ENCODE measurements at places on chromosomes 6 and 20.

DNA sequence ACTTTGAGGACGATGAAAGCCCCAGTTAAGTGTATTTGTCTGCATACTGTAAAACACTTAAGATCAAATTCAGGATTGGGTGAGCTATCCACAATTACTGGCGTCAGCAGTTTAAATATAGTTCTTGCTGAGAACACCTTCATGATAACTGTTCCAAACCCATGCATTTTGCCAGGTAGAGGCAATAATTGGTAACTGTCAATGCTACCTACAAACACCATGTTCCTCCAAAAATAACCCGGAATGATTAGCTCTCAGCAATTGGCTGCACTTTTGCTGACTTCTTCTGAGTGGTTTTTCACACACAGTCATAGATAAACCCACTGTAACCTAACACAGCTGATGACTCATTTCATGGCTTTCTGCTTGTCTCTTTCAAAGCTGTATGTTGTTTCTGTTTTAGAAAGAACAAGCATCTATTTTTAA is 1358.6 kb upstream of the GJE1 start:
- DNase-seq, result no peak

GRCh38 chr20:17938871-17939619 is 29.5 kb downstream of the SNX5 start:
- DNase-seq, result no peak

GRCh38 chr6:130202782-130203181 is 20.0 kb downstream of the SAMD3 start:
- DNase-seq, result no peak

DNA sequence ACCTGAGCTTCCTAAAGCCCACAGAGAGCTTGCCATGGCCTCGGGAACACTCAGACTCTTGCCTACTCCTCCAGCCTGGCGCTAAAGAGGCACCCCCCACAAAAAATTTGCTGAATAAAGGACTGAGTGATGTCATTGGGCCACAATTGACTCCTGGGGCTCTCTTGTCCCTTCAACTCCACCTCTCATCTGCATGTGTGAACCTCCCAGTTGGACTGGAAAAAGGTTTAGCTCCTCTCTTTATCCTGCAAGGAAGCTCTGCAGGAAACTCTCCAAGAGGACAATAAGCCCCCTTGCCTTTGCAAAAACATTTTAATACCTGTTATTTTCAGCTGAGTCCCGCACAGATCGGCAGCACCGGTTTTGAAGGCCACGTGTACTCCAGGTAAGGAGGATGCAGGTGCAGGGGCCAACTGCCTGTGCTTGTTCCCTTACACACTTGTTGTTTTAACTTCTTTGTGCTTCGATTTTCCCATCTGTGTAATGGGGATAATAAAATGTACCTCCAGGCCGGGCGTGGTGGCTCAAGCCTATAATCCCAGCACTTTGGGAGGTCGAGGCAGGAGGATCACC is 107.3 kb downstream of the TFAP2C start:
- DNase-seq, result no peak

DNA sequence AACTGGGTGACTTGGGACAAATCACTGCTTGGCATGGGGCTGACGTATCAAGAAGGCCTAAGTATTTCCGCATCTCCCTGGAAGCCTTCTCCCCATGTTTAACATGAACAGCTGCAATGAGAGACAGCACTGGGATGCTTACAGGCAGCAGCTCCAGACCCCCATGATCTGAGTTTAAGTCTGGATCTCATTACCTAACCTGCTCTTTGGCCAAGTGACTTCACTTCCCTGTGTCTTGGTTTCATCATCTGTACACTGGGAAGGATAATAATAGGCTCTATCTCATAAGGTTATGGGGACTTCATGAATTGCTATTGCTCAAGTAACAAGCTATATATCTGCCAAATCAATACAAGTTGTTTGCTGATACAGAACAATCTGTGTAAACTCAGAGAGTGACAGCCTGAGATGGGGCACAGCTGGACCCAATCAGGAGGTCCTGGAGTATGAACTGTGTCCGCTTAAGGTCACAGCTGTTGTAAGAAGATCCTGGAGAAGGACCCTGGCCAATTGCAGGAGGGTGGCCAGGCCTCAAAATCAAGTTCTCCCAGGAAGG is 56.0 kb downstream of the TGM2 start:
- no peak for DNase-seq

DNA sequence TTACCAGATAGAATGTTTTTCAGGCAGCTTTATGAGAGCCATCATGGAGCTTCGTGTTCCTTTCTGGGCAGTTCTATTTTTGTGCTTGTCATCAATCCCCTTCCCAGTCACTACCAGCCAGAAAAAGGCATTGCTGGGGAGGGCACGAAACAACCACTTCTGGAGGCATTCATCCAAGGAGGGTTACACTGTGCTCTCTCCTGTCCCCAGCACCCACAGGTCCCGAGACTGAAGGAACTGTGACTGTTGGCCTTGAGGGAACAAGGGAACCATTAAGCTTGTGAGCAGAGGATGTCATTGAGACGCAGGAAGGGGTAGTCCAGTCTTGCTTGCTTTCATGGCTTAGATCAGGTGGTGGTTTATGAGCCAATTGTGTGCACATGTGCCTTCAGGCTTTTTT is 20.1 kb upstream of the ENPP5 start:
- DNase-seq, result no peak

DNA sequence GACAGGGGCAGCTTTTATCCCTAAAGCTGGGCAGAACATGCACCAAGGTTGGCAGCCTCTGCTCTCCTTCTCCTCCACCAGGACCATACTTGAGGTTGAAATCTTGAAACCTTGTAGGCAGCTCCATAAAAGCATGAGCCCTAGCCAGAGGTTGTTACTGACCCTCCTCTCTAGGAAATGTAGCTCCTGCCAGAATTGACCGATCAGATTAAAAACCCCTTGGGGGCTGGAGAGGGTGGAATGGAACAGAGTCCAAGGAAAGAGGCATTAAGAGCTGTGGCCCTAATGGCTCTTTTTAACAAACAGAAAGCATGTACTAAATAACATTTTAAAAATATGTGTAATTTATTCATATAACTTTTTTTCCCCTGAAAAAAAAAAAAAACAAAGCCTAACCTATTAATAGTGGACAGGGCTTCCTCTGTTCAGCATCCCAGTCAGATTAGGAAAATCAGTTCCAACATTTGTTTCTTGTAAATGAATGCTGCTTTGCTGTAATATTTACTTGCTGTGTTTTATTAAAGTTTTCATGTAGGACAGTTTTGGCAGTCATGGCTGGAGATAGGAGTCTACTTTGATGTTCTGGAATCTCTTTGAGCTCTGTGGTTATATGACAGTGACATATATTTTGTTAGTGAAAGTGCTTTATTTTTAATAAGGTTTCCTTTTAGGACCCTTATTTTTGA is 41.3 kb downstream of the MTHFD1L start:
- DNase-seq, result no peak

- no peak for DNase-seq
Measured at GRCh38 chr20:58453391-58453790, 61.8 kb downstream of the APCDD1L start.

DNA sequence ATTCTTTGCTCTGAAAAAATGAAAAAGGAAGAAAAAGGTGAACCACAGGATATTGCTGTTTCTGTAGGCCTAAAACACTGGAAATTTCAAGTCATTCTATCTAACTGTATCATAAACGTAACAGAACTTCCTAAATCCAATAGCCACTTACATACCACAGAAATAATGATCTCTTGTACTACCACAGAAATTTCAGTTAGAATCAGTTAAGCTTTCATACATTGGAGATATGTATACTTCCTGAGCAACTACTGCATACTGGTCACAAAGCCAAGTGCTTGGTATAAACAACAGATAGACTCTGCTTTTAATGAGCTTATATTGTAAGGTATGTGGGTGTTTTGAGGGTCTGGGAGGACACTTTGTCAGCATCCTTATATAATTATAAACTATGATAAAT is 38.6 kb downstream of the VTA1 start:
- DNase-seq, result no peak
